ENCODE measurements at places on chromosomes 12 and 14.

GRCh38 chr14:89792489-89793366, 161.8 kb downstream of the EFCAB11 start:
- DNase-seq = no peak

DNA sequence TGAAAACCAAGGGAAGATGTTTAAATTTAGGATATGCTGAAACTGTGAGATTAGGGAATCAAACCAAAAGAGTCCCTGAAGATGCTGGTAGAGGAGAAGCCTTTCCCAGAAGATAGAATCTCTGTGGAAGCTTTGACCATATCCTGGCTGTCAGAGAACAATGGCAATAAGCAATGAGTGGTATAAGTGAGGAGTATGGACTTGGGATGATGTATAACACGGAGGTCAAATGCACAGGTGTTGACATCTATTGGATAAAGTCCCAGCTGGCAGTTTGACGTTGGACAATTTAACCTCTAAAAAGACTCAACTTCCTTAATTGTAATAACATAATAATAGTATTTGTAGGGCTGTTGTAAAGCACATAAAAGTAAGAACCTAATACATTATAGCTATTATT, 30.1 kb upstream of the CLEC14A start:
- no peak for DNase-seq

GRCh38 chr12:92045852-92046251, 99.8 kb downstream of the BTG1 start:
- DNase-seq = no peak

DNA sequence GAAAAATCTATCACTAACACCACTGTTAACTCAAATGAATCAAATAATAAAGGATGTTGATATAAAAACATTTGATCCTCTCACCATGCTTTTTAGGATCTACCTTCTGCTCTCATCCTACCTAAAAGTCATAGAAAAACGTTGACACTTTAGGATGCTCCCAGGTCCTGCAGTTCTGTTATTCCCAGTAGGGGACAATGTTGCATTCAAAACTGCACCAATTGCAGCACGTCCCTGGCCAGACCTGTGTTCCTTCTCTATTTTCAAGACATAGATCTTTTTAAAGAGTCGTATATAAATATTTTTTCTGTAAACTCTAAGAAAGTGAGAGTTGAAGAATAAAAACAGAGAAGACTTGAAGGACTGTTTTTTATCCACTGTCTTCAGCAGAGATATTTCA, 8.8 kb downstream of the AICDA start:
- DNase-seq = no peak

GRCh38 chr12:76152181-76152807, 67.8 kb upstream of the NAP1L1 start:
- DNase-seq = no peak

DNA sequence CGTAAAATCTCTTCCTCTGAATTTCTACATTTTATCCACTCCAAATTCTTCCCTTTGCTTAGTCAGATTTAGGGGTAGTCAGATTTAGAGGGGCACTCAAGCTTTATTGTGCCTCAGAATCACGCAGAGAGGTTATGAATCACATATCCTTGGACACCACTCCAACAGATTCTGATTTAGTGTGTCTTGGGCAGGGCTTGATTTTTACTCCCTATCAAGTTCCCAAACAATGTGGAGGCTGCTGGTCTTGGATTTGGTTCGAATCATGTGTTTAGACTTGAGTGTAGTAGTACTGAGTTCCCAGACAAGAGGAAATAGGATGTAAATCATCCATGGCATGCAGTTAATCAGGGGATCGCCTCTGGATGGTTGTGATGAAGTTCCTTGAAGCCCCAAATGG, 298.1 kb upstream of the CLEC14A start:
- no peak for DNase-seq

GRCh38 chr12:108975024-108975593, 45.8 kb downstream of the SVOP start:
- DNase-seq = no peak

DNA sequence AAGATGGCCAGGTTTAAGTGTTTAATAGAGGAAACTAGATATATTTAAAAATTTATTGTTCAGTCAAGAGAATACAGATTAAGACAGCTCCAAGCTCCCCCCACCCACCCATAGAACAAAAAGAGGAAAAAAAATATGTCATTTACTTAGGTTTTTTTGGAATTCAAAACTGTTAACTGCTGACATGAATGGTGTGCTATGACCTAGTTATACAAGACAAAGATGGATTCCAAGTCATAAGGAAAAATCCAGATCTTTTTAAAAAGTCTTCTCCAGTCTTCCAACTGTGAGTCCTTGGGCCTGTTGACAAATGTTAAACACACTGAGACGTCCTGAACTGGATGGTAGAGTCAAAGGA, 1.3 kb upstream of the SETD1B start:
- DNase-seq = no peak

DNA sequence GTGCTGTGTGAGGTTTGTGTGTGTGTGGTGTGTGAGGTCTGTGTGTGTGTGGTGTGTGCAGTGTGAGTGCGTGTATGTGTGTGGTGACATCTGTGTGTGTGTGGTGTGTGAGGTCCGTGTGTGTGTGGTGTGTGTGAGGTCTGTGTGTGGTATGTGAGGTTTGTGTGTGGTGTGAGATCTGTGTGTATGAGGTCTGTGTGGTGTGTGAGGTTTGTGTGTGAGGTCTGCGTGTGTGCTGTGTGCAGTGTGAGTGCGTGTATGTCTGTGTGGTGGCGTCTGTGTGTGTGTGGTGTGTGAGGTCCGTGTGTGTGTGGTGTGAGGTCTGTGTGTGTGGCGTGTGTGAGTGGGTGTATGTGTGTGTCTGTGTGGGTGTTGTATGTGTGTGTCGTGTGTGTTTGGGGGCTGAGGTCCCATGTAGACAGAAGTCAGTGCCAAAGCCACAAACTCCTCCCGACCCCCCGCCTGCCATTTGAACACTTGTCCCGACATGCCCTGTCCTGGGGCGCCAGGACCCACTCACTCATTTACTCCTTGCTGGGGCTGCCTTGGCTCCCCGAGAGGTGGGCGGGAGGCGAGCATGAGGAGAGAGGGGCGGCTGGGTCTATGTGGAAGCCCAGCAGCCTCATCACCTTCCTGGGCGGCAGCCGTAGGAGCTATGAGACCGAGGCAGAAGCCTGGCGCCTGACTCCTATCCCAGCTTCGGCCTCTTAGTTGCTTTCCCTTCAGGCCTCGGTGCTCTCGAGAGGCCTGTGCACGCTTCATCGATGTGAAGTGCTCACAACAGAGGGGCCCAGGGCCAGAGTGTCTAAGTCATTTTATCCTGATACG, 20.5 kb downstream of the RILPL1 start:
- no peak for DNase-seq
